ENCODE measurements at places on chromosomes 13 and 19.

GRCh38 chr13:113161433-113161832 is 3.0 kb downstream of the PROZ start:
- no peak for DNase-seq

DNA sequence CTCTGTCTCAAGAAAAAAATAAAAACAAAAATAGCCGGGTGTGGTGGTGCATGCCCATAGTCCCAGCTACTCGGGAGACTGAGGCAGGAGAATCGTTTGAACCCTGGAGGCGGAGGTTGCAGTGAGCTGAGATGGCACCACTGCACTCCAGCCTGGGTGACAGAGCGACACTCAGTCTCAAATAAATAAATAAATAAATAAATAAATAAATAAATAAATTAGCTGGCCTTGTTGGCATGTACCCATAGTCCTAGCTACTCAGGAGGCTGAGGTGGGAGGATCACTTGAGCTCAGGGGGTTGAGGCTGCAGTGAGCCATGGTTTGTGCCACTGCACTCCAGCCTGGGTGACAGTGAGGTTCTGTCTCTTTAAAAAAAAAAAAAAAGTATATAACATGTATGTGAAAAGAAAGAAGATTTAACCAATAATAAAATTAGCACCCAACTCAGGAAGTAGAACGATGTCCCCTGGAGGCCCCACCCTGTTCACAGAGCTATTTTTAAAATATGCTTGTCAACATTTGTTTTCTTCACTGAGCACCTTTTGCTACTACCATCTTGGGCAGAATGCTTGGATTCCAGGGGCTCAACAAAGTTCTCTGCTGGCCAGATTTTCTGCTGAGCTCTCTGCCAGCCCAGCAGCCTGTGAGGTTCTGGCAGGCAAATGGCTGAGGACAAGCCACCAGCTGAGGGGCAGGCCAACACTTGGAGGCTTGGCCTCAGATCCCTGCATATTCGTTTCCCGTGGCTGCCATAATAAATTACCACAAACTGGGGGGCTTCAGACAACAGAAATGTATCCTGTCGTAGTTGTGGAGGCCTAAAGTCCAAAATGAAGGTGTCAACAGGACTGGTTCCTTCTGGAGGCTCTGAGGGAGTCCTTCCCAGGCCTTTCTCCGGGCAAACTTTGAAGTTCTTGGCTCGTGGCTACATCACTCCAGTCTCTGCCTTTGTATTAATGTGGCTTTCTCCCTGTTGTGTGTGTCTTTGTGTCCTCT is 5.2 kb downstream of the SLC25A42 start:
- DNase-seq: no peak

- peak; percentile 68 for DNase-seq
Observed at GRCh38 chr19:41541990-41542584, 33.9 kb upstream of the CEACAM21 start.

DNA sequence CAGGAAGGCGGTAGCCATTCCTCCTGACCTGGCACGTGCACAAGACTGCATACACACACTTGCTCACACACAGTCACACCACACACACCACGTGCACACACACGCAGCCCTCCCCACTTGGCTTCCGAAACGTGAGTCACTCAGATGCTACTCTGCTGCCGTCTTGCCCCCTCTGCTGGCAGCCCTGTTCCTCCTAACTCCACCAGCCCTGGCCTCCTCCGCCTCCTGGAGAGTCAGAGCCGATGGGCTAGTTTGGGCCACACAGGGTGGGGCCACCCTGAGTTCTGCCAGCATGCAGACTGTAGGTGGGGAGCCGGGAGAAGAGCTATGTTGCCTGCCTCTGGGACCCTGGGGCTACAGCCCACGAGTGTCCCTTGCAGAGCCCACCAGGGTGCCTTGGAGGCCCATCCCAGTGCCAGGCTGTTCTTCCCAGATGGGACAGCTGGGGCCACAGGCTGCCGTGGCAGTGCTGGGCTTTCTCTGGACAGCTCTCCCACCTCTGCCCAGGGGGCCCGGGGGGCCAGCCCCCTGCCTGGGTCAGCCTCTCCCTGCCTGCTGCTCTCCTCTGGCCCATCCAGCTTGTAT is 12.1 kb downstream of the PIN1 start:
- no peak for DNase-seq

DNA sequence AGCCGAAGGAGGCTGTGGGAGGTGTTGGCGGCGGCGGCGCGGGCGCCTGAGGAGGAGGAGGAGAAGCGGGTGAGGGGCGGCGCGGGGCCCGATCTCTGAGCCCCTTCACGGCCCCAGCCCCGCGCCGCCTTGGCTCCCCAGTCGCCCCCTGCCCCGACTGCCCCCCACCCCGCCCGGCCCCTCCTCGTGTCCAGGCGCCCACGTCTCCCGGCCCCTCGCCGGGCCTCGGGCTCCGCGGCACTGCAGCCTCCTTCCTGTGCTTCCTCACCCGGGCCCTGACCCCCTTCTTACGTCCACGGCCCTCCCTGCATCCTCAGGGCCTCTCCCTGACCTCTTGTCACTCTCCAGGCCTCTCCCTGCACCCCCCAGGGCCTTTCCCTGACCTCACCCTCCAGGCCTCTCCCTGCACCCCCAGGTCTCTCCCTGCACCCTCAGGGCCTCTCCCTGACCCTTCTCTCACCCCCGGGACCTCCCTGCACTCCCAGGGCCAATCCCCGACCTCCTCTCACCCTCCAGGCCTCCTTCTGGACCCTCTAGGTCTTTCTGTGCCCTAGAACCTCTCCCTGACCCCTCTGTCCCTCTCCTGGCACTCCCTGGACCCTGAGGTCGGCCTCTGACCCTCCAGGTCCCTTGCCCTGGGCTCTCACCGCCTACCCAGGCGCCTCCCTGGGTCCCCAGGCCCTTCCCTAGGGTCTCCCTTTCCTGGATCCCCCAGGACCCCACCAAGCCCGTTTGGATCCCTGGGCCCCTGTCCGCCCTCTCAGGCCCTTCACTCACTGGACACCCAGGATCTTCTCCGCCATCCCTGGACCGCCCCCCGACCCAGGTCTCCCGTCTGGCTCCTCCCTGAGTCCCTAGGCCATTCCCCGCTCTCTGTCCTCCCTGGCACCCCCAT is 460 bp downstream of the KMT5C start:
- no peak for DNase-seq

DNA sequence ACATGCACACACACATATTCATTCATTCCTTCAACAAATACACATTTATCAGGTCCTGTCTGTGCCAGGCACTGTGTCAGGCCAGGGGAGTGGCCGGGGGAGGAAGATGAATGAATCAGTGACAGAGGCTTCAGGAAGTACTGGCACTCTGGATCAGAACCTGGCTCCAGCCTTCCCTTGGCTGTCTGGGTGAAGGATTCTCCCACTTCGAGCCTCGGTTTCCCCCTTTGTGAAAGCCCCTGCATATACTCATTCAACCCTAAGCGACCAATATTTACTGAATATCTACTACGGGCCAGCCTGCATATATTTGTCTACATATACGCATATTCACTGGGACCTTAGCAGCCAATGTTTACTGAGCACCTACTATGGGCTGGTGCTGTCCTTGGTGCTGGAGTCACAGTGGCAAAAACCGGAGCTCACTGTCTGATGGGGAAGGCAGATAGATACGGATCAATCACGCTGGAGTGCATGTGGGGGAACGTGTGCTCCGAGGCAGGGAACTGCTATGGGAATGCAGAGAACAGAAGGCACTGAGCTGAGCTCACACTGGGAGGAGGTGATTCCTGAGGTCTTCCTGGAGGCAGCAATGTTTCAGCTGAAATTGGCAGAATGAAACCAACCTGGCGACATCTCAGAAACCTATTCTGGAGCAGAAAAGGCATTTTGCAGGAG is 636 bp upstream of the ZNF579 start:
- no peak for DNase-seq

DNA sequence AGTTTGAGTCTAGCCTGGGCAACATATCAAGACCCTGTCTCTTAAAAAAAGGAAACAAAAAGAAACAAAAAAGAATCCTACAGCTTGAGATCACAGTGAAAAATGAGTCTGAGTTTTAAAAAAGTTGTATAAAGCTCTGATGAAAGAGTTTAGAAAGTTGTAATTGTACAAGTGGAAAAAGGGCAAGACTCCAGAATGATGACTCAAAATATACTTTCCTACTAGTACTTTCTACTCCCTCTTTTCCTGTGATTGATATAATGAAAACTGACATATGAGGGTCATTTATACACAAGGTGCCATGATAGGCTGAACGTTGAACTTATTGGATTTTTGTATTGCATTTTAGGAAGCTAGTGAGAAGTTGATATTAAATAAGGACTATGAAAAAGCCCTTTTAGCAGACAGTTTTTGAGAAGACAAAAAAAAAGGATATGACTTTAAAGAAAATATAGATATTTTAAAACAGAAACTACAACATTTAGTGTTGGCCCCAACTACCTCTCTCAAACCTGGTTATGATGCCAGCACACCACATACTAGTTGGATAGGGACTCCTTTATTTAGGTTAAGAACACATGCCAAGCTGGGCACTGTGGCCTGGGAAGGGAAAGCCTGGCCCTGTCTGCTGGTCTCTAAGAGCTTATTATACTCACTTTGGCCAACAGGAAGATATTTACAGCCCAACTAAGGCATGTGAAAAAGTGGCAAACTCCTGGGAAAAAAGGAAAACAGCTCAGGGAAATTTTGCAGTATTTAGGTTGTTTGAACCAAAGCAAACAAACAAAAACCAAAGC is 116.6 kb downstream of the KL start:
- no peak for DNase-seq

DNA sequence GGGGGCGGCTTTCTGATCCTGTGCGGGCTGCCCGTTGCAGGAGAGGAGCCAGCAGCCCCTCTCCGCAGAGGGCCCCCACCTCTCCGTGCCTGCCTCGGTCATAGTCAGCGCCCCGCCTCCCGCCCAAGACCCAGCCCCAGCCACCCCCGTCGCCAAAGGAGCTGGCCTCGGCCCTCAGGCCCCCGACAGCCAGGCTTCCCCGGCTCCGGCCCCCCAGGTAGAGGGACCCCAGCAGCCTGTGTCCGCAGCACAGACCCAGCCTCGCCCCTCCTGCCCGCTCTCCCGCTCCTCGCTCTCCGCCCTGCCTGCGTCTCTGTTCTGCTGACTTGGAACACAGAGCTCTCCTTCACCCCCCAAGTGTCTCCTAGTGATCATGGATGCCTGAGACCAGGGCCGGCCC is 31.3 kb upstream of the EHD2 start:
- DNase-seq: no peak

GRCh38 chr13:24141333-24141910 is 19.1 kb upstream of the SPATA13 start:
- no peak for DNase-seq

GRCh38 chr19:34556488-34556887 is 74.9 kb downstream of the WTIP start:
- no peak for DNase-seq

GRCh38 chr13:27446986-27447583 is 3.3 kb downstream of the MTIF3 start:
- DNase-seq: no peak

- DNase-seq: no peak
Observed at GRCh38 chr13:39566216-39566869, 36.6 kb downstream of the LHFPL6 start.

DNA sequence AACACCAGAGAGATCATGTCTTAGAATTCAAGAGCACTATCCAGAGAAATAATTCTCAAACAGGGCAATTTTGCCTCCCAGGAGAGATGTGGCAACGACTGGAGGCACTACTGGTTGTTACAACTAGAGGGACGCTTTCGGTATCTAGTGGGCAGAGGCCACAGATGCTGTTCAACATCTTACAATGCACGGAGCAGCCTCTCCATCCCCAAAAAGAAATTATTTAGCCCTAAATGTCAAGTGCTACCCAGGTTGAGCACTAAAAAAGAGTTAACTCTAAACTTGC is 78.6 kb downstream of the ABCC4 start:
- DNase-seq: no peak

GRCh38 chr19:34051255-34051654 is 121.0 kb upstream of the LSM14A start:
- no peak for DNase-seq

DNA sequence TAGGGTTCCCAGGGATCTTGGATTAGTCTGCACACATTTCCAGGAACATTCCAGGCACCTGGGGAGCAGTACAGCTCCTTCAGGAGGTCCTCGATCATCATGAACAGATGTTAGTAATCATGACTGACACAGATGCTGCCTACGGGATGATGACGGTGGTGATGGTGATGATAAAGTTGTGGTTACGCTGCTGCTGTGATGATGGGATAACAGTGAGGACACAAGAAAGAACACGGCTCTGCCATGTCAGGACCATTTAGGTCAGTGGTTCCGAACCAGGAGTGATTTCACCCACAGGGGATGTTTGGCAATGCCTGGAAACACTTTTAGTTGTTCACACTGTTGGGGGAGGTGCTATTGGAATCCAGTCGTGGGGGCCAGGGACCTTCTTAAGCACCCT is 1193.0 kb downstream of the UQCRFS1 start:
- no peak for DNase-seq

DNA sequence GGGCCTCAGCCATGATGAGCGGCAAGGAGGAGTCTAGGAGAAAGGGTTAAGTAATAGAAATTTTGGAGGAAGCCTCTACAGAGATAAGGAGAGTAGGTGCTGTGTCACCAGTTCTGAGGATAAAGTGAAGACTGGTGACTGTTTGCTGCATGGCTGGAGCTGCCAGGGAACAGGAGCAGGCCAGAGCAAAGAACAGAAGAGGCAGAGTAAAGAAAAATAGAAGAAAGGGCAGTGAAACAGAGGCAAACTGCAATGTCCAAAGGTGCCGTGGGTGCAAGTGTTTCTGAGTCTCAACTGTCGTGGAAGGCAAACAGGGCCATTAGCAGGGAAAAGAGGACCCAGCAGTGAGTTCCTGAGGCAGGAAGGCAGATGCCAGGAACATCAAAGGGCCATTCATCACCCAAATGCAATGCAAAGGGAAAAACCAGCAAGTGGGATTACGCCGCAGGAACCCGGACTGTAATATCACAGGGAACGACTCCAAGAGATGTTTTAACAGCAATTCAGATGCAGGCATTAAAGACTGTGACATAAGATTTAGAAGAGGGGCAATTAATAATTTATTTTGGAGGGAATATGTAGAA is 318.3 kb downstream of the FOXO1 start:
- DNase-seq: no peak

DNA sequence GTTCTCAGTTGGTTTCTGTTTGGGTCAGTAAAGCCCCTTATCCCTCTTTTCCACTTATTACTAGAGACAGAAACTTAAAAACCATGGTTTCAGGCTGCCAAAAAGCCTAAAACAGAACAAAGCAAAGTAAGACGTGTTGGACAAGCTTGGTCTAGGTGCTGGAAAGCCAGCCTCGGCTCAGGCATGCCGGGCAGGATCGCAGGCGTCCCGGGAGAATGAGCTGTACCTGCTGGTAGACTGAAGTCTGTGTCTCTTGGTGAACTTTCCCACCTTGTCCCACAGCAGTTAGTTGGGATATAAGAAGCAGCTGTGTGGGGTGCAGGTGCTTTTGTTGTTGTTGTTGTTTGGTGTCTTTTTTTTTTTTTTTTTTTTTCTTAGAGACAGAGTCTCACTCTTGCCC is 20.8 kb downstream of the PRAM1 start:
- DNase-seq: no peak
